ENCODE measurements at places on chromosomes 1 and 21.

DNA sequence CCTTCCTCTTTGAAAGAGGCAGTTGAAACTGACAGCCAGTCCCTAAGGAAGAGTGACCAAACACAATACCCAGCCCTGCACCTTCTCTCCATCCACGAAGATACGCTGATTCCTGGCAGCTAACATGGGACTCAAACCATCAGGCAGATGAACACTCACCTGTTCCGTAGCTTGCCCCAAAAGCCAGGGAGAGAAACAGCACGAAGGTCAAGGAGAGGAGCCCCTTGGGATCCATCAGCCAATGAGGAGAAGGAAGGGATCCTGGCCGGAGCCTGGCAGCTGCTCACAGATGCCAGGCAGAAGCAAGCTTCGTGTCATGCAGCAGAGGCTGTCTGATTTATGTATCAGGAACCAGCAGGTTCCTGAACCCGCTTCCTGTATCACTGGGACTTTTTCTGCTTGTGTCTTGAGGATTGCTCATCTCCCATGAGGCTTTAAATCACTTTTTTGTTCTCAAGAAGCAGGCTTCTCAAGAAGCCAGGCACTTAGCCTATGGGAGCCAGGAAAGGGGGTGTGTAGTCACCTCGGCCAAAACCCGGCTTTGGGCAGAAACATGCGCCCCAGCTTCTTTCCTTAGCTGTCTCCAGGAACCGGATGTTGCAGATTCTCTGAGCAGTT is at the start of gene SLAMF1:
SLAMF1 (minus strand) TSS at position 334 of the 618 bp plus-strand sequence; CDS start at position 235, 99 bp downstream.
- DNase-seq: no peak

- no peak for DNase-seq
Observed at GRCh38 chr21:30932686-30933085, 51.3 kb upstream of the KRTAP11-1 start.

DNA sequence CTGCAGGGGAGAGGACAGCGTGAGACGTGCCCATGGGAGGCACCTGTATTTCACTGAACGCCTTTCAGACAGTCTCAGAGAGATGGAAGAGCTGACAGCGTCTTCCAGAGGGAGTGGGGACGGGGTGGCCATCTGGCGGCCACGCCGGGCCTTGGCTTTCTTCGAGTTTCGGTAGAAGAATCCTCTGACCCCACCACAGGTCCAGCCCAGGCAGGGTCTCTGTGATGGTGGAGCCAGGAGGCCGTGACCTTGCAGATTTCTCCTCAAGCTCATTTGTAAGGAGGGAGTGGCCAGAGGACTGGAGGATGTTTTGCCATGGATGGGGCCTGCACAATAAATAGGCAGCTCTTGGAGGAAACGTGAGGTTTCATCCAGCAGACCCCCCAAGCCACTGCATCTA is 47.6 kb upstream of the ADARB1 start:
- no peak for DNase-seq

- no peak for DNase-seq
Observed at GRCh38 chr1:9822897-9823692, 670 bp downstream of the CLSTN1 start.

GRCh38 chr21:31289702-31290101 is 54.4 kb downstream of the TIAM1 start:
- DNase-seq: no peak

DNA sequence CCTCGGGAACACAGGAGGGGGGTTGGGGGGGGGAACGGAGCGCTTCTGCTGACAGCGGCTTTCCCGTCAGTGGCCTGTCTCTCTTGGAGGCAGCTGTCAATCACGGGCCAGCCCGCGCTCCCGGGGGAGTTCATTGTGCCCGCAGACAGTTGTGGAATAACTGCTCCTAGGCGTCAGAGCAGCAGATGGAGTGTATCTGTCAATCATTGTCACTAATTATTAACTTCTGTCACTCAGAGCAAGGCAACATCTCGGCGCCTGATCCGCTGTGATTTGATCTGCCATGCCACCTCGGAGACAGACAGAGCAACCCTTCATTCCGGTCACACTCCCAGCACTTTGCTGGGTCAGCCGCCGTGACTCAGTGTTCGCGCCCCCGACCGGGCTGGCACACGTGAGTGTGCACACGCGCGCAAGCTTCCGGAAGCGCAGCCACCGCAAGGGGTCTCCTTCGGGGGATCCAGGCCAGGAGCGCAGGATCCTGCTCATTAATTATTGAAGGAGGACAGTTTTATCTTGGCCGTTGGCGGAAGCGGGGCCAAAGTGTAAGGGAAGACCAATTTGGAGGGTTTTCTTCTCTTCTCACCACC is 75.8 kb downstream of the RRAGC start:
- no peak for DNase-seq

All from GM12891 (cell line).